ENCODE measurements at places on chromosomes 7 and 10.

DNA sequence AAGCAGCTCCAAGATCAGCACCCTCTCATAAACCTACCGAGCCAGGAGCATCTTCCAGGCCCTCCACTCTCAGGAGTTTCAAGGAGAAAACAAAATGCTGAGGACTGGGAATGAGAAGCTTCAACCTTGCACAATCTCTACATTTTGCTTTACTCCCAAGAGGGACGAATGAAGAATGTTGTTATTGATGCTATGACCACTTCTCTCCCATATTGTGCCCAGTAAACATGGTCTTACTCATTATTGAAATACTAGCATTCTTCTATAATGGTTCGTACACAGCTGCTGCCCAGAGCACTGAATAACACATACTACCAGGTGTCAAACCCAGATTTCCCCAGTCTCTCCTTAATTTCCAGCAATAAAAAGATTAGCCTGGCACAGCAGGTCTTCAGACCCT lies 63.4 kb upstream of the BET1 start:
- no peaks in the 10 kb centered on the region for H3K27me3 ChIP-seq
- no peak overlapping the region for H3K27ac ChIP-seq
- no peak for DNase-seq
- no peaks in the 10 kb centered on the region for H3K36me3 ChIP-seq
- no peaks in the 10 kb centered on the region for H3K4me1 ChIP-seq

DNA sequence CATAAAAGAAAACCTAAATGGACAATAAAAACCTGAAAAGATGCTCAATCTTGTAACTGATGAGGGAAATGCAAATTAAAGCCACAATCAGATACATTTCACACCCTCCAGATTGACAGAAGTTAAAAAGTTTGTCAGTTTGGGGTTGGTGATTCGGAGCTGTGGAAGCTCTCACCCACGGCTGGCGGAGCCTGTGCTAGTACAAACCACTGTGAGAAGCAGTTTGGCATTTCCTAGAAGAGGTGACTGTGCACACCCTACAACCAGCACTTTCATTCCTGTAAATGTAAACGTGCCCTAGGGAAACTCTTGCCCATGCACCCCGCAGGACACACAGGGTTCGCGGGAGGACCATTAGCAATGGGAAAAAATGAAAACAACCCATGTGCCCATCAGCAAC lies 114.1 kb downstream of the BMS1 start:
- peaks cover 43% of the 10 kb centered on the region for H3K27me3 ChIP-seq
- H3K36me3 ChIP-seq = no peaks in the 10 kb centered on the region
- H3K27ac ChIP-seq = no peak overlapping the region
- H3K4me1 ChIP-seq = no peaks in the 10 kb centered on the region
- DNase-seq = no peak

DNA sequence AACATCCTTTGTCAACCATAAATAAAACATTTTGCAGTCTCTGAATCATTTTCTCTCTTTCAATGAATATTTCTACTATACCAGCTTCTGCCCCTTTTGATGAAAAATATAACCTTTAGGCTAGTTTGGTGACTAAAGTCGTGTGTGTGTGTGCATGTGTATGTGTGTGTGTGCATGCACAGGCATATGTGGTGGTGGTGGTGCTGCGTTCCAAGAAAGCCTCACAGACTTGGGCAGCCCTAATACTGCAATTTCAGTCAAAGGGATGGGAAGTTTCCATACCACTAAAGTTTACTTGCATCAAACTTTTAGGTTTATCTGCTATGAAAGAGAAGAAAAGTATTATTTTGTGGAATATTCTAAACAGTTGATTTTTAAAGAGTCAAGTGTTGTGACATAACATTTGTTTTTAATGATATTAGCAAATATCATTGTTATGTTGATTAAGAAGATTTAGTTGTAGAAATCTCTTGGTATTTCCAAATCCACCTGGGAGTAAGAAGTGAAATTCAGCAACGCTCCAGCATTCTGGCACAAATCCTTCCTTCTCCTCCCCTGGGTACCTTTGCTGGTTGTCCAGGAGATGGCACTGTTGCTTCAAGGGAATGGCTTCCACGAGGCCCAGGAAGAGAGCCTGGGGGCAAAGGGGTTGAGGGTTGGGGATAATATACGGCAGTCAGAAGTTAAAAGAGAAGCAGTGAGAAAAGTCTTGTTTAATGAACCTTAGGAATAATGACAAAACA lies 41.5 kb downstream of the ASB4 start:
- no peaks in the 10 kb centered on the region for H3K27me3 ChIP-seq
- H3K36me3 ChIP-seq = no peaks in the 10 kb centered on the region
- peaks cover 3% of the 10 kb centered on the region for H3K4me1 ChIP-seq

- no peaks in the 10 kb centered on the region for H3K27me3 ChIP-seq
- peaks cover 10% of the 10 kb centered on the region for H3K4me1 ChIP-seq
- H3K27ac ChIP-seq = peak overlapping the region; percentile 59
- peak; percentile 91 for DNase-seq
- no peak overlapping the region for H3K4me3 ChIP-seq
Observed at GRCh38 chr10:28479425-28479865, 53.5 kb upstream of the WAC start.

- H3K4me3 ChIP-seq = no peak overlapping the region
- peaks cover 5% of the 10 kb centered on the region for H3K27me3 ChIP-seq
- H3K36me3 ChIP-seq = no peaks in the 10 kb centered on the region
- no peaks in the 10 kb centered on the region for H3K4me1 ChIP-seq
- H3K27ac ChIP-seq = no peak overlapping the region
Observed at GRCh38 chr10:70041016-70041415, 11.6 kb upstream of the MACROH2A2 start.

Measured in muscle of leg (tissue), 16 donors.